Hematopoietic multipotent progenitor cell treated with erythropoietin and hydrocortisone succinate and interleukin-3 and kit ligand, for 4 days (in vitro differentiated cells): ENCODE measurements at places on chromosomes 7 and 10.

- DNase-seq: no peak
These were observed 29.7 kb downstream of the KLRG2 start for GRCh38 chr7:139453673-139454321.

DNA sequence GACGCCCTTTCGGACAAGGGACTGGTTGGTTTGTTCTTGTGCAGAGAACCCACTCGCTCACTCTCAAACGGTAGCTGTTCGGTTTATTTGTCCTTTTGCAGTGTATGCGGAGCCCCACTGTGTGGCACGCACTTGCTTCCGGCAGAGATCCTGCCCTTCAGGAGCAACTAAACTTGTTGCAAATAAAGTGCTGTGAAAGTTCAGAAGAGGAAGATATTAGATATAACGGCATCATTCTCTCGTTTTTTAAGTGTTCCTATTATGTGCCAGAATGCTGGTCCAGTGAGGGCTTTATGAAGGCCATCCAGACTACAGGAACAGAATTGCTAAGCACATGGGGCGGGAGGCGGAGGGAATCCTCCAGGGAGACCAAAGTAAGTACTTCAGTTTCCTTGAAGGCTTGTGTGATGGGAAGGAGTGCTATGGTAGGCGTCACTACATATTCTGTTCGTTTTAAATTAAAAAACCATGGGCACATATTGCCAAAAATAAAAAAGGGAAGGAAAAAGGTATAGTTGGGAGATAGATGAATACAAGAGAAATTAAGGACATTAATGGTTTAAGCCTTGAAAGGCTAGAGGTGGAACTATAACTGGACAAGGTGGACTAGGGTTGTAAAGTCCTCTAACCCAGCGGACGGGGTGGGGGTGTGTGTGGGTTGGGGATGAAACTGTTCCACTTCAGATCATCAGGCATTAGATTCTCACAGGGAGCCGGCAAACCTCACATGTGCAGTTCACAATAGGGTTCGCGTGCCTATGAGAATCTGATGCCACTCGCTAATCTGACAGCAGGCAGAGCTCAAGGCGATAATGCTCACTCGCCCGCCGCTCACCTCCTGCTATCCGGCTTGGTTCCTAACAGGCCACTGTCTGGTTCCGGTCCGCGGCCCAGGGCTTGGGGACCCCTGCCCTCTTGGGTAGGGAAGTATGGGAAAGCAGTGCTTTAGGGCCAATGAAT, 704 bp upstream of the ERLIN1 start:
- DNase-seq: peak; percentile 72

DNA sequence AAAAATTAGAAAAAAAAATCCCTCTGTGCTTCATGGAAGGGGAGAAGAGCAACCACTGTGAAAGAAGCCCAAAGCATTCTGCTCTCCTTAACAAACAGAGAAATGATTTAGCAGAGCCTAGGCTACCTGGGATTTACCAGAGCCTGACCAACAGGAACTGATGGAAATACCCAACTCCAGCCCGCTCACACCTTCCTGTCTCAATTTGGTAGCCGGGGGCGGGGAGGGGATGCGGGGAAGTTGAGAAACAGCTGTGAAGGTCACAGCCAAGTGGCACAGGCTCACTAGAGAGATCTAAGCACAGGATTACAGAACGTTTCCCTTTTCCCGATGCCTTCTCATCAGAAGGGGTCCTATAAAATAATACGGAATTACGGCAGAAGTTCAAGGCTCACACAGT, 17.6 kb downstream of the RSU1 start:
- no peak for DNase-seq

DNA sequence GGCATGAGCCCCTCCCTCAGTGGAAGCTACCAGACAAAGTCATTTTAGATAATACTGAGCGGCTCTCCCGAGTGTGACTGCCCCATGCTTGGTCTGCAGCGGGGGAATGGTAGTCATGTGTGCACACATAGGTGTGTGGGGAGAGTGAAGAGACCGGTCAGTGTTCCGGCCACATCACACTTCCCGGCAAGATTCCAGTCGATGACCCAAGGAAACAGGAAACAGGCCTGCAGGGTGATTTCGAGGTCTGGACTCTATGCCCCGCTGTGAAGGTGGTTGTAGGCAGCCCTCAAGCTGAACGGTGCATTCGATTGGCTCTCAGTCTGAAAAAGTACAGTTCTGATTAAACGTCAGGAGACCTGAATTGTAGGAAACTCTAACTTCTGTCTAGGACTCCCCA, 73.2 kb downstream of the SYPL1 start:
- no peak for DNase-seq

DNA sequence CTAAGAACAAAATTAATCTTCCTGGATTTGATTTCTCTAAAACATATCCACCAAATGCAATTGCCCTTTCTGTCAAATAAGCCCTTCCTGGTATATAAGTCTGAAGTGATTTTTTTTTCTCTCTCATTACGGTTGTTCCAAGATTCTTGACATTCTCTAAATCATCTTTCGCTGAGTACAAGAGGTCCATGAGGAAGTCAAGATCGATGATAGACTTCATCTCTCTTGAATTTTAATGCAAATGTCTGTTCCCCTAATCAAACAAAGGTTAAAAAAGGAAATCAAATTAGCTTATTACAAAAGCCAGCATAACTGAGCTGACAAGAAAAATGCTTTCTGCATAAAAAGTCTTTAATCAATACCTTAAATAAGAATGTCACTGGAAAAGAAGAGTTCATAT, 77.4 kb upstream of the ITGB1 start:
- no peak for DNase-seq

DNA sequence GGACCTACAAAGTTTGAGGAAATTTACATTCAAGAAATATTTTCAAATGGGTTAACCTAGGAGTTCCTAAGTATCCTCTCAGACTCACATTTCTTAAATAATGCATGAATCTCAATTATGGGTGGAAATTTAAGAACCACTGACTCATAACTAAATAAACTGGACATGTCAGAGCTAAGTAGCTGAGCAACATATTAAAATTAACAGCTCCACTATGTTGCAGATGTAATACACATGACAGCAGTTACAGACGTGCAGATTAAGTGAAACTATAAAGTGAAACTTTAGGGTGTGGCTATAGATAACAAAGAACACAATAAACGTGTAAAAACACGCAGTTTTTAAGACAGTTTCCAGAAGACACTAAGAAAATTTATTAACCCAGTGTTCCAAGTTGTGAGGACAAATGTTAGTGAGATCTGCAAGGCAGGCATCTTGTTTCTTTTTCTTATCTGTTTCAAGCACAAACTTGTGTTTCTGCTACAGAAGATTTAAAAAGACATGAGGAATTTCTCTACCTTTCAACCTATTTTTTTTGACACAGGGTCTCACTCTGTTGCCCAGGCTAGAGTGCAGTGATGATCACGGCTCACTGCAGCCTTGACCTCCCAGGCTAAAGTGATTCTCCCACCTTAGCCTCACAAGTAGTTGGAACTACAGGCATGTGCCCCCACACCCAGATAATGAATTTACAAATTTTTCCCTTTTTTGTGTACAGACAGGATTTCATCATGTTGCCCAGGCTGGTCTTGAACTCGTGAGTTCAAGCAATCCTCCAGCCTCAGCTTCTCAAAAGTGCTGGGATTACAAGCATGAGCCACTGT, 25.3 kb downstream of the DNMBP start:
- DNase-seq: peak; percentile 53
